Osteoblast (primary cell): ENCODE measurements at places on chromosomes 12 and 14. TPM values are rescaled to one million over a fixed set of nuclear protein-coding genes. Genes with fewer than 3 reads are reported as not detected.
A peak's percentile ranks its signal among the peaks of the same experiment; 100 is the strongest.

GRCh38 chr14:62800577-62800976, 244.7 kb downstream of the KCNH5 start:
- no peak for DNase-seq
- H3K36me3 ChIP-seq: no peaks in the 10 kb centered on the region
- no peaks in the 10 kb centered on the region for H3K27me3 ChIP-seq
- no peak overlapping the region for H3K27ac ChIP-seq
- no peak overlapping the region for H3K4me3 ChIP-seq

Gene ATF7
- total RNA-seq: 14.4 and 17.4 TPM in 2 replicates

- no peak for DNase-seq
- no peaks in the 10 kb centered on the region for H3K36me3 ChIP-seq
- H3K4me3 ChIP-seq: no peak overlapping the region
- peaks cover 6% of the 10 kb centered on the region for H3K4me1 ChIP-seq
- peaks cover 8% of the 10 kb centered on the region for H3K27me3 ChIP-seq
- no peak overlapping the region for H3K27ac ChIP-seq
Measured at GRCh38 chr12:25903603-25904245, 54.8 kb upstream of the RASSF8 start.

Gene GPX2
- not detected in 2 replicates for total RNA-seq

Gene ANO2
- under 0.01 and 0.29 TPM in 2 replicates for total RNA-seq

- H3K36me3 ChIP-seq: no peaks in the 10 kb centered on the region
- no peaks in the 10 kb centered on the region for H3K27me3 ChIP-seq
- no peak overlapping the region for H3K27ac ChIP-seq
- H3K4me3 ChIP-seq: no peak overlapping the region
Measured at GRCh38 chr12:2853626-2854025, 3.2 kb downstream of the TEX52 start.

Gene ACACB
- 13.8 and 16.2 TPM in 2 replicates for total RNA-seq

GRCh38 chr14:30443368-30444007, 115.5 kb upstream of the G2E3 start:
- no peaks in the 10 kb centered on the region for H3K4me1 ChIP-seq
- peaks cover 7% of the 10 kb centered on the region for H3K27me3 ChIP-seq
- H3K27ac ChIP-seq: no peak overlapping the region
- H3K4me3 ChIP-seq: no peak overlapping the region

GRCh38 chr14:54652188-54652587, 85.3 kb downstream of the SAMD4A start:
- H3K27ac ChIP-seq: peak overlapping the region; percentile 98
- H3K4me3 ChIP-seq: peak overlapping the region; percentile 64
- H3K27me3 ChIP-seq: no peaks in the 10 kb centered on the region
- DNase-seq: peak; percentile 87
- peaks cover 50% of the 10 kb centered on the region for H3K4me1 ChIP-seq
- no peaks in the 10 kb centered on the region for H3K36me3 ChIP-seq

DNA sequence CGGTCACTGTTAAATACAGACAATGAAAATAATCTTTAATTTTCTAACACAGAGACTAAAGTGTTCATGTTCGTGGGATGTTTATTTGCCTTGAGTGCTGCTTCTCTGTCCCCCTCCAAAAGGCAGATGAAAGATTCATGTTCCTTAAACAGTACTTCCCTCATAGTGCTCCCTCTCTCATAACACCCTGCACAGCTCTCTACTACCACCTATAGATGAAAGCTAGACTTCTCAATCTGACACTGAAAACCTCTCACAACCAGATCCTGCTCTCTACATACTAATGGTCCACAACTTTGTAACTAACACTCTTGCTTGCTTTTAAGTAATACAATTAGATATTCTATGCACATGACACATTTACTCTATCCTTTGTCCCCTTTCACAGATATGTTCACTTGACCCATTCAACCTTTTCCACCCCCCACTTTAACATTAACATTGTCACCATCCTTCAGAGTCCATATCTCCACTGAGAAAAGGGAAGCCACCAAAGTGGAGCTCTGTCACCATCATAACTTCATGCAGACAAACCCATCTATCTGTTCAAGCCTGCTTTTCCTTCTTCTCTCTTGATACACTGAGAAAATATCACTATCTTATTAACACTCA, 266.4 kb upstream of the USP15 start:
- H3K4me1 ChIP-seq: no peaks in the 10 kb centered on the region
- H3K36me3 ChIP-seq: no peaks in the 10 kb centered on the region
- no peak overlapping the region for H3K27ac ChIP-seq

- no peaks in the 10 kb centered on the region for H3K4me1 ChIP-seq
- peaks cover 5% of the 10 kb centered on the region for H3K36me3 ChIP-seq
- no peak overlapping the region for H3K27ac ChIP-seq
- no peak for DNase-seq
- H3K27me3 ChIP-seq: no peaks in the 10 kb centered on the region
Measured at GRCh38 chr12:31308116-31308515, 17.8 kb downstream of the SINHCAF start.

DNA sequence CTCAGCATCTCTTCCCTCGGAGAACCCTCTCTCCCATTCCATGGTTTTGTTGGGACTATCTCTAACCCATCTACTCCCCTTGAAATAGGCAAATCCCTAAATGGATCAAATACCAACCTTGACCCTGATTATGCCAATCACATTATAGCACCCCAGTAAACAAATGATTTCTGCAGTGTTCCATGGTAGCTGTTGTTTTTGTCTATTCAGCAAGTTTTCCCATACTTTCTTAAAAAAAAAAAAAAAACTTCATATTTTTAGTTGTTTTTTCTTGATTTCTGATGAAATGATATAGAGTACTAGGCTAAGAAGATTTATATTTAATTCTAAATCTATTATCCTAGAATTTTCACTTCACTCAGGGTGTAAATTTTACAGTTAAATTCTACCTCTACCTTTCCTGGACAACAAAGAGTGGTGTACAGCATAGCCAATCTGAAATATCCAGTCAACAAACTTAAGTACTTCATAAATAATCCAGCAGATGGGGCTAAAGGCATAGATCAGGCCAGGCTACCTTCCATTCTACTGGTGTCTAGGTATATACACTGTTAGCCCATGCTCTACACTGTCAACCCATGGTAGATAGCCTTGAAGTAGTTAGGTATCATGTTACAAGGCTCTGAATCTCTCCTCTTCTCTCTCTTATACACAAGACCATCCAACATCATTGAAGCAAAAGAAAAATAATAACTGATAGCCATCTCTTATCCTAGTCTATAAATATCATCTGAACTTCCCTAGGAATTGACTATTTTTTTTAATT, 82.2 kb downstream of the PLEKHG7 start:
- H3K36me3 ChIP-seq: peaks cover 10% of the 10 kb centered on the region
- DNase-seq: no peak
- H3K4me1 ChIP-seq: peaks cover 21% of the 10 kb centered on the region
- no peaks in the 10 kb centered on the region for H3K27me3 ChIP-seq
- H3K4me3 ChIP-seq: no peak overlapping the region

- H3K27ac ChIP-seq: no peak overlapping the region
- no peak overlapping the region for H3K4me3 ChIP-seq
- no peak for DNase-seq
- H3K27me3 ChIP-seq: peaks cover 5% of the 10 kb centered on the region
Measured at GRCh38 chr14:60553808-60554207, 44.9 kb downstream of the SIX6 start.

- H3K27ac ChIP-seq: no peak overlapping the region
- H3K4me3 ChIP-seq: no peak overlapping the region
Measured at GRCh38 chr12:57722716-57723629, 15.6 kb downstream of the AGAP2 start.

GRCh38 chr12:51906430-51907082, 748 bp upstream of the ACVRL1 start:
- H3K27me3 ChIP-seq: no peaks in the 10 kb centered on the region
- peak; percentile 66 for DNase-seq
- H3K4me1 ChIP-seq: peaks cover 20% of the 10 kb centered on the region
- no peaks in the 10 kb centered on the region for H3K36me3 ChIP-seq

GRCh38 chr14:68824517-68825347, 31.9 kb upstream of the ZFP36L1 start:
- no peaks in the 10 kb centered on the region for H3K36me3 ChIP-seq
- H3K27me3 ChIP-seq: no peaks in the 10 kb centered on the region
- DNase-seq: peak; percentile 97
- peaks cover 2% of the 10 kb centered on the region for H3K4me1 ChIP-seq

DNA sequence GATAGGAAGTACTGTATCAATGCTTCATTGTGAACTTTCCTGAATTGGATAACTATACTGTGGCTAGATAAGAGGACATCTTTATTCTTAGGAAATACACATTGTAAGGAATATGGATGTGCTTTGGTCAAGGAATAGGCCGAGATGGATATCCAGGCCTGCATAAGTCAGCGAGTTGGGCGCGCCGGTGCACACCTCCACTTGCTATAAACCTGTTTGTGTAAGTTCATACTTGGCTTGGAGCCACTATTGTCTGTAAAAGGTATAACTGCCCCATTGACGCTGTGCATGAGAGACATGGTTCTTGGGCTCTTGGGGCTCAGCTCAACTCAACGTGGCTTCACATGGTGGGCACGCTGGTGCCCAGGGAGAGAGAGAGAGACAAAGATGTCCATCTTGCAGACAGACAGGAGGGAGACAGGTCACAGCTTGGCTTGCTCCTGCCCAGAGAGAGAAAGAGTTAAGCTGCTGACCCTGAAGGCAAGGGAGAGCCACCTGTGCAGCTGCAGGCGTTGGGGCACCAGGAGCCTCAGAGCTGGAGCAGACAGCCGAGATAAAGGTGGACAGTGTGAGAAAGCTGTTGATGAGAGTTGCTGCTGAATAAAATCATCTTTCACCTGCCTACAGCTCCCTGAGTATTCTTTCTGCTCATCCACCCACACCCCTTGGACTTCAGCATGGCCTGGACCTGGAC, 34.1 kb upstream of the COCH start:
- no peaks in the 10 kb centered on the region for H3K36me3 ChIP-seq
- no peaks in the 10 kb centered on the region for H3K27me3 ChIP-seq
- no peaks in the 10 kb centered on the region for H3K4me1 ChIP-seq
- no peak overlapping the region for H3K27ac ChIP-seq

GRCh38 chr12:25824734-25825133, 133.7 kb upstream of the RASSF8 start:
- peaks cover 9% of the 10 kb centered on the region for H3K27me3 ChIP-seq
- no peak for DNase-seq
- peaks cover 15% of the 10 kb centered on the region for H3K4me1 ChIP-seq
- no peak overlapping the region for H3K27ac ChIP-seq

Gene KLHL42
- total RNA-seq: 38.9 and 42.0 TPM in 2 replicates

DNA sequence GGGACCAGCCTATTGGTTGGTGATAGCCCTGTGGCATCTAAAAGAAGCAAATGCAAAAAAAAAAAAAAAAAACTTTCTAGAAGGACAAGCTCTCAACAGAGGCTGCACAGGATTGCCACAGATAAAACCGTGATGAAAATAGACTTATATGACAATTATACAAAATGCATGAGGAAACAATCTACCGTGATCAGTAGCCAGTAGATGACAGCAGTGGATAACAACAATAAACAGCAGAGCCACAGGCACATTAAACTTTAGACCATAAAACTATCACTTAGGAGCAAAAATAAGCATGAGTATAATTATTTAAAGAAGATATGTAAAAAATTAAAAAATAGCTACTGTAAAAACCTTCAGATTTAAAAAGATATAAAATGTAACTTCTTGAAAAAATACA, 183.5 kb upstream of the ABCD2 start:
- no peak overlapping the region for H3K4me3 ChIP-seq
- H3K27ac ChIP-seq: no peak overlapping the region
- no peak for DNase-seq
- H3K4me1 ChIP-seq: no peaks in the 10 kb centered on the region
- H3K27me3 ChIP-seq: no peaks in the 10 kb centered on the region

GRCh38 chr14:105077649-105077995, 12.4 kb upstream of the GPR132 start:
- peak; percentile 76 for DNase-seq
- H3K27ac ChIP-seq: no peak overlapping the region
- H3K27me3 ChIP-seq: peaks cover 16% of the 10 kb centered on the region
- H3K4me3 ChIP-seq: no peak overlapping the region
- H3K4me1 ChIP-seq: no peaks in the 10 kb centered on the region
- H3K36me3 ChIP-seq: no peaks in the 10 kb centered on the region

Gene DLK1
- total RNA-seq: not detected in 2 replicates

DNA sequence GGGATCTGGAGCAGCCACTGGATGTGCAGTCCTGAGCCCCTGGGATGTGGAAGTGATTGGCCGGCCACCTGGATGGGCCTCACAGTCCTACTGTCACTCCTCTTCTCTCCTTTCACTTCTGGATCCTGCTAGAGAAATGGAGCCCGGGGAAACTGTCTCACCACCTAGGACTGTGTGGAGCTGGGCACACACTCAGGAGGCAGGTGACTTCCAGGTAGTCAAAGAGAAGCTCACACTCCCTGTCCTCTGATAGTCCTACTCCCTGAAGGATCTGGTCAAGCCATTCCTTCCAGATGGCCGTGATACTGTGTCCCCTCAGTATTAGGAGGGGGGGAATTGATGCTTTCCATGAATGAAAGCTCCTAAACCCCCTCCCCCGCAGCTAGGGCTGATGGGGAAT, 201.1 kb downstream of the ZFP36L1 start:
- H3K36me3 ChIP-seq: no peaks in the 10 kb centered on the region
- no peak overlapping the region for H3K4me3 ChIP-seq
- no peak overlapping the region for H3K27ac ChIP-seq
- H3K27me3 ChIP-seq: no peaks in the 10 kb centered on the region
- H3K4me1 ChIP-seq: peaks cover 4% of the 10 kb centered on the region
- DNase-seq: no peak

DNA sequence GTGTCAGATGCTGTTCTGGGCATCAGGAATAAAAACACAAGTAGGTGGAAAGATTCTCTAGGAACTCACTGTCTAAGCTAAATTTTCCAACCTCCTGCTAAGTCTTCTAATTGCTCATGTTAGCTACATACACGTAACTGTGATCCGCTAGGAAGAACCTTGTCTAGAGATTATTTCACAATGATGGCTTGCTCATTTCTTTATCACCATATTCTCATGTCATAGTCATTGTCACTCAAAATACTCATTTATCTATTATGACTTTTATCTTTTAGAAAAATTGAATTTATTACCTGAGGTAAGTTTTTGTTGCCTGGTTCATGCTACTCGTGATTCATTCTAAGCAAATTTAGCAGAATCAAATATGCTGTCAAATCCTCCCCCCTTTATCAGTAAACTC, 1402.4 kb upstream of the FLRT2 start:
- no peaks in the 10 kb centered on the region for H3K27me3 ChIP-seq
- no peak overlapping the region for H3K27ac ChIP-seq
- no peak for DNase-seq
- no peak overlapping the region for H3K4me3 ChIP-seq
- H3K36me3 ChIP-seq: no peaks in the 10 kb centered on the region

Gene OLR1
- under 0.01 and 0.29 TPM in 2 replicates for total RNA-seq

DNA sequence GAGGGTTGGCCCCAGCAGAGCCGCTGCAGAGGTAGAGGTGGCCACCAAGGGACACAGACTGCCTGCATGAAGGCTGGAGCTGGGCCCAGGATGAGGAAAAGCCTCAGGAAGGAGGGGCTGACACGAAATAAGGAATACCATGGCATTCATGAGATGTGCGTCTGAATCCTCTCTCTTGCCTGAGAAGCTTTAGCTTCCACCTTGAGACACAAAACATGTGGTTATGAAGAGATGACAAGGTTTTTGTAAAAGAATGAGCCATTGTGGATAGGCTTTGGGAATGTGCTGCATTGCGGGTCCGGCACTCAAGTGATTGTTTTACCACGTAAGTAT, 82.7 kb downstream of the DAD1 start:
- no peak overlapping the region for H3K4me3 ChIP-seq
- peaks cover 11% of the 10 kb centered on the region for H3K4me1 ChIP-seq
- no peak overlapping the region for H3K27ac ChIP-seq
- peaks cover 7% of the 10 kb centered on the region for H3K27me3 ChIP-seq
- no peak for DNase-seq

Gene REM2
- total RNA-seq: 0.29 and 0.36 TPM in 2 replicates
